ENCODE measurements at places on chromosomes 4 and X. TPM values are rescaled to one million over a fixed set of nuclear protein-coding genes. Genes with fewer than 3 reads are reported as not detected.

The CT45A10 gene
- total RNA-seq: 0.22 TPM

The PFKFB1 gene
- 0.08 TPM for total RNA-seq

The TAF9B gene
- 12.4 TPM for total RNA-seq

The GPAT3 gene
- total RNA-seq: 31.2 TPM

The DNAAF6 gene
- not detected for total RNA-seq

The KLHL4 gene
- total RNA-seq: 6.2 TPM

The GAGE12F gene
- not detected for total RNA-seq

The NLGN4X gene
- total RNA-seq: 0.04 TPM

The PPEF2 gene
- not detected for total RNA-seq

The ELOVL6 gene
- total RNA-seq: 15.3 TPM

The ACTRT1 gene
- total RNA-seq: not detected

The SPANXC gene
- not detected for total RNA-seq

The PDGFRA gene
- 0.47 TPM for total RNA-seq

The NOX1 gene
- total RNA-seq: 0.14 TPM
